ENCODE measurements at places on chromosomes 2 and 18.

GRCh38 chr18:45085916-45086624 lies 405.4 kb downstream of the SETBP1 start:
- no peak for DNase-seq

DNA sequence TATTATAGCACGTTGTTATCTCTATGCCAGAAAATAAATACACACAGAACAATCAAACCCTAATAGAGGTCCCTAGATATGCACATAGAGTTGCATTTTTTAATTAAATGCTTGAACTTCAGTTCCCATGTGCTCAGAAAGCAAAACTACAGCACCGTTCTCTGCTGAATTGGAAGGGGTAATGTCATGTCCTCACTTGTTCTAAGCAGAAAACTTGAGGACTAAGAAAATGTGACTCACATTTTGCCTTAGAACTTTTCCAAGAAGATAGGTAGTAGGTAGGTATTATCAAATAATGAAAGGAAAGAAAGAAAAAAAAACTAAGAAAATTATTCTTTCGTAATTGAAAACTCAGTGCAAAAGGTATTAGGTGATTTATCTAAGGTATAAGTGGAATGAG lies 607.3 kb downstream of the ERBB4 start:
- DNase-seq: no peak

DNA sequence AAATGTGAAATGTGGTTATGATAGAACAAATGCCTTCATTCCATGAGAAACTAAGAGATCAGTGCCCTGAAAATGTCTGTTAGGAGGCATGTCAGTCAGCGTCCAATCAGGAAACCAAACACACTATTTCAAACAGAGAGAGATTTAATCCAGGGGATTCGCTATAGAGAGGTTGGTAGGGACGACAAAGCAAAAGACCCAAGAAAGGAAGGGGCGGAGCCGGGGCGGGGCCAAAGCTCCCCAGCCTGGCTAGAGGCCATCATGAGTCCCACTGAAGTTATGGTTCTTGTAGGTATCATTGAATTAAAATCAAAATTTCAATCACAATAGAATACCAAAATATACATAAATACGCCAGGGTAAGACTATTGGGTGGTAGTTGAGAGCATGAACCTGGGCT lies 32.9 kb upstream of the RNF149 start:
- no peak for DNase-seq

DNA sequence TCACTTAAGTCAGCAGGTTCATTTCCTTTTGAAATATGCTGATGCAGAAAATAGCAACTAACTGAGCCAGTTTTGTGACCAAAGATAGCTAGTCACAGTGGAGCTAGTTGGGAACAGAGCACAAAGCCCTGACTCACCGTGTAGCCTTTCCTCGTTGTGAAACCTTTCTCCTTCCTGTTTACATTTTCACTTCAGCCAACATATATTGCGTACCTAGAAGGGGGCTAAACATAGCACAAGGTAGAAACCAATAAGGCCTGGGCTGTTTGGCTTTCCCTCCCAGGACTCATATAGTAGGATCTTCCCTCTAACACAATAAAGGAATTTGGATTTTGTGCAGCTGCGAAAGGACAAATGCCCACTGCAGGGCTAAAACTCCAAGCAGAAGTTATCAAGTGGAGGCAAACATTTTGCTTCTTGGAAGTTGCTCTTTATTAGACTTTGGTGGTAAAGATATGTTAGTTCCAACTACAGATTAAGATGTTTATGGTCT lies 24.5 kb upstream of the LPIN2 start:
- no peak for DNase-seq

DNA sequence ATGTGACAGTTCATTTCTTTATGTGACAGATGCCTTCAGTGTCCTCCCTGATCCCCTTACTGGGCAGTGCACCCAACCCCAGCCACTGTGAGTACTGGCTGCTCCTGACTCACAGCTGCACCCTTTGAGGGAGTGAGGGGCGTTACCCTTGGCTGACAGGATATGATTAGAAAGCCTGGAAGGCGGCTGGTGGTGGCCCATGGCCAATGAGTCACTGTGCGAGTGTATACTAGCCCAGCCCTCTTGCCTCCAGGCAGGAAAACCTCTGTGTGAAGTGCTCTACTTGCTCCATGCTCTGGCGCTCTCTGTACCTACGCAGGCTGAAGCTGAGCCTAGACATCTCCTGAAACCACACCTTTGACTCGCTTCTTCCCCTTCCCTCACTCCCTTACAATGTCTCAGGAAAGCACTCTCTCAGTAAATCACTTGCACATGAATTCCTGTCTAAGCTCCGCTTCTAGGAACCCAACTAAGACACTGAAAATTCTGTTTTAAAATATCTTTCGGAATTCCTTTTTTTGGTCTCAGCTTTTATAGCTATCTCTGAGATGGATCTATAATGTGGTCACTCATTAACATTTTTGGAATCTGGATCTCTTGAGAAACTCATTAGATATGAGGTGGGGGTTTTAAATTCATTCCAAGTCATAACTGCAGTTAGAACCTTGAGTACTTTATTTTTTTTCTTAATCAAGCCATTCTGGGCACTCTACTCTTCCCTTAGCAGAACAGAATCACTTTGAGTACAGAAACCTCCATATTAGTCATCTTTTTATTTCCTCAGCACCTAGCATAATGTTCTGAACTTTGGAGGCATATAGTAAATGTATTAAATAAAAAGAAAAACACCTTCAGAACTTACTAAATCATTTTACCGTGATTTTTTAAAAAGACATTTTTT lies 25.3 kb upstream of the STAM2 start:
- DNase-seq: no peak

DNA sequence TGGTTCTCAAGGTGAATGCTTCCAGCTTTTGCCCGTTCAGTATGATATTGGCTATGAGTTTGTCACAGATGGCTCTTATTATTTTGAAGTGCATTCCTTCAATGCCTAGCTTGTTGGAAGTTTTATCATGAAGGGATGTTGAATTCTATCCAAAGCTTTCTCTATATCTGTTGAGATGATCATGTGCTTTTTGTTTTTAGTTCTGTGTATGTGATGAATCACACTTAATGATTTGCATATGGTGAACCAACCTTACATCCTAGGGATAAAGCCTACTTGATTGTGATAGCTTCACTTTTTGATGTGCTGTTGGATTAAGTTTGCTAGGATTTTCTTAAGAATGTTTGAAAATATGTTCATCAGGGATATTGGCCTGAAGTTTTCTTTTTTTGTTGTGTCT lies 112.1 kb downstream of the MBD2 start:
- DNase-seq: no peak

DNA sequence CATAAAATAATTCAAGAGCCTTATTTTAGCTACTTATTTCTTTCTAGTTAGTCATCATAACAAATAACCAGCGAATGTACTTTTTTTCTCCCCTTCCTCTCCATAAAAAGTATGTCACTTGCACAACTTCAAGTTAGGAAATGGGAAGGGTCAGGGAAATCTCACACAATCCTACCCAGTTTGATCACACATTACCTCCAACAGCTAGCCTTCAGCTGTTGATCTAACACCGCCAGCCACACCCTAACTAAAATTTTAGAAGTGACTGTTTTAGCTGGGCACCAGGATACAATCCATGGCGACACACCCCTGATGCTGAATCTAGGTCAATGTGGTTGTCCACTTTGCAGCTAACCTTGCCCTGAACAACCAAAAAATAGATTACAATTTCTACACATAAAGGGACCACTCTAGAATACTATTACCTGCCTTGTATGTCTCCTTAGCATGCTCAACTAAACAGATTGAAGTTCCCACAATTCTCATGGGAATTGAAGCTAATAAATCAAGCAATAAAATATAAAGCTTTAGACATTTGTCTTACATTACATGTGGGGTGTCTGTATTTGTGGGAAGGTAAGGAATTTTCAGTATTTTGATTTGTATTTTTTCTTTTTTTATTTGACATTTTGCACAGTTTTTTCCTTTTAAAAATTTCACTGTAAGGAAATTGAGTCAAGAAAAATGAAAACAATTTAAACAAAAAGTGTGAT lies 7.3 kb upstream of the COL3A1 start:
- no peak for DNase-seq

DNA sequence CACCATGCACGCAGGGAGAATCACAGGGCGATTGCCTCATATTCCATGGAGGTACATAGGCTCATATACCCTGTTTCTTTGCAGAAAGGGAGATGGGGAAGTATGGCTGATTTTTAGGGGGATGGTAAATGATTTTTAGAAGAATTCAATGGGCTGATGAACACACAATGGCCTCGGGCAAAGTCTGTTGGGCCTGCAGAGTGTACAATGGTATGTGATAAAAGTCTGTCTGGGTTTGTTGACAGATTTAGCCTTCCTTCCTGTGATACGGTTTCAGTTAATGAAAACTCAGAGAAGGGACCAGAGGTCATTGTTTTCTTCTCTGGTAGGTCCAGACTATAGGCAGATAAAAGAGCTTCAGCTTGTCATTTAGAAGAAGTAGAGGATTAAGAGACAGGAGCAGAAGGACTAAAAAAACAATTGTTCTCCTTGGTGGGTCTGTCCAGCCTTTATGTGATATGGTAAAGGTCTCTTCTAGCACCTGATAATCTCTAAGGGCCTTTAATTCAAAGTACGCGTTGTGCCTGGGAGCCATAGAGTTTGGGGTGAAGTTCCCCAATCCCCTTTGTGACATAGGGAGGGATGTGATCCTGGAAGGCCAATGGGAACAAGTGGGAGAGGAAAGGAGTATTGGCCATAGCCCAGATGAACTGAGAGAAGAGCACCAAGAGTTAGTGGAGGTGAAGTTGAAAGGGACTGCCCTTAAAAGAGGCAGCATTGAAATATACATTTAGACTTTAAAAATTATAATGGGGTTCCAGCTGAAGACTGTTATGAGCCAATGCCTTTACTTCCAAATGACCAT lies 107.5 kb upstream of the SERPINE2 start:
- DNase-seq: no peak

GRCh38 chr2:226862623-226863022 lies 26.8 kb downstream of the RHBDD1 start:
- DNase-seq: no peak

DNA sequence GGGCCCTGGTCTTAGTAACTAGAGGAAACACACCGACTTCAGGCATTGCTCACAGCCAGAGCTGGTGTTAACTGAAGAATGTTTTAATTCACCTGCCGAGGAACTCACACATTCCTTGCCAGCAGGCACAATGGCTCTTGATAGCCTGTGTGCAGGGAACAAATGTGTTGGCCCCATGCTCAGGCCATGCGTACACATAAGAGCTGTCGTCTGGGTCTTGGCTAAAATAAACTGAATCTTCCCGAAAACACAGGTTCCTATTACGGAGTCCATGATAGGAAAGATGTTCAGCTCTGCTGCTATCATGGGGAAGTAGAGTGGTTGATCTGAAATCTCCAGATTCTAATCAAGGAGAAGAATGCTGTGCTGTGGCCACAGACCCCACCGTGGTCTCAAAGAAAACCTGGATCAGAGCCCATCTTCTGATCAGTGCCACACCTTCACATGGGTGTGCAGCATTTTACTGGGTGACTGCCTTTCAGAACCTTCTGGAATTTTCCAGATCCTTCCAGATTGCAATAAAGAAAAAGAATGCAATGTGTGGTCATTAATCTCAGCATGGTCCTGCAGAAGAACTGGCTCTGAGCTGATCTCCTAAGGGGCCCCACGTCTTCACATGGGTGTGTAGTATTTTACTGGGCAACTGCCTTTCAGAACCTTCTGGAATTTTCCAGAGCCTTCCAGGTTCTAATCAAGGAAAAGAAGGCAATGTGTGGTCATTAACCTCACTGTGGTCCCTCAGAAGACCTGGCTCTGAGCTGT lies 17.2 kb downstream of the MBP start:
- no peak for DNase-seq

DNA sequence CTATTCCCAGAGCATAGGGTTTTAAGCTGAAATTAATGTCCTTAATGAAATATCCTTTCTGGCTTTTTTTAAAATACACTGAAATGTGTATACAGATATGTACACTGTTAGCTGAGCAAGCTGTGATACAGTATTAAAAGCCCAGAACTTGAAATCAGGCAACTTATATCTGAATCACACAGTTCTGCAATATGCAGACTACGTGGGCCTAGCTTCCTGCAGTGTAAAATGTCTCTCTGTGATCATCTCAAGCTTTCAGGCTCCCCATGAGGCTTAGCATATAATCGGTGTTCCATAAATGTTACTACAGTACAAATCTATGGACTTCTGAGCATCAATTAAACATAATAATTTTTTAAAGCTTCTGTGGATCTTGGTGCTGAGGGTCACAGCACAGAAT lies 8.2 kb downstream of the FBXO15 start:
- DNase-seq: no peak

- peak; percentile 20 for DNase-seq
These were observed 123.3 kb downstream of the LTBP1 start for GRCh38 chr2:33069894-33070651.

Data from nucleus accumbens (tissue), 56 donors.